ENCODE measurements at places on chromosomes 3 and 15. TPM values are rescaled to one million over a fixed set of nuclear protein-coding genes. Genes with fewer than 3 reads are reported as not detected.

GRCh38 chr15:86538141-86538540, 458.5 kb downstream of the AGBL1 start:
- no peak overlapping the region for H3K4me3 ChIP-seq
- no peak overlapping the region for H3K27ac ChIP-seq
- H3K36me3 ChIP-seq, result no peaks in the 10 kb centered on the region

GRCh38 chr3:18124501-18124900, 300.6 kb downstream of the SATB1 start:
- DNase-seq, result no peak
- H3K4me1 ChIP-seq, result no peaks in the 10 kb centered on the region
- H3K36me3 ChIP-seq, result no peaks in the 10 kb centered on the region

DNA sequence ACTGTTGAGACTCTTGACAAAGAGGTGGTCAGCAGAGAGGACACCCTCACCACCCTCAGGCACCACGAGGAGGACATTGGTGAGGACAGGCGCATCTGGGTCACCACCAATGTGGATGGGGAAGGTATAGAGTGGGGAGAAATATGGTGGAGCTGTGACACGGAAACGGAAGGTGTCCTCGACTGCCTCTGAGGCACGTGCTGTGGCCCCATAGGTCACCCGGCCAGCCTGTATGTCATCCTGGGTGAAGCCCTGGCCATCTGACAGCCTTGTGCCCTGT, 24.4 kb downstream of the CSPG4 start:
- H3K4me3 ChIP-seq, result no peak overlapping the region
- no peak overlapping the region for H3K27ac ChIP-seq
- H3K36me3 ChIP-seq, result peaks cover 92% of the 10 kb centered on the region

Gene CASR
- total RNA-seq, result not detected
